ENCODE measurements at places on chromosomes 16 and 17. TPM values are rescaled to one million over a fixed set of nuclear protein-coding genes. Genes with fewer than 3 reads are reported as not detected.

Gene SAMD14
- total RNA-seq, result 23.2 TPM

Gene ABI3
- 0.21 TPM for total RNA-seq

Gene LLGL2
- total RNA-seq, result 160 TPM

Gene AURKB
- 67.7 TPM for total RNA-seq

Gene IL21R
- total RNA-seq, result not detected

Gene CX3CL1
- 0.82 TPM for total RNA-seq

Gene FSCN2
- 0.67 TPM for total RNA-seq

Gene DRC7
- total RNA-seq, result 1.3 TPM

Gene SRCIN1
- 10.8 TPM for total RNA-seq

DNA sequence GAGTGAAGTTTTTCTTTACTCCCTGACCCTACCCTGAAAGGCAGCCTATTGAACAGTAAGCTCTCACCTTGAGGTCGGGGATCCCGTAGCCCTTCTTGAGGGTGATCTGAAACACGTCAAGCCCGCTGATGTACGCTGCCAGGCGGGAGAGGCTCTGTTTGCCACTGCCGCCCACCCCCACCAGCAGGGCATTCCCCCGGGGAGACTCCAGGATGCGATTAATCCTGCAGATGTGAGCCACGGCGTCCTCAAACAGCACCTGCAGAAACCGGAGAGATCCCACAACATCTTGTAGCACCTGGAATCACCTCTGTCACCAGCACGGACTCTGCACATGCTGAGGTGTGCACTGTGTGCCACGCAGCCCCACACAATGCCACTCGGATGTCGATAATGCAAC, 96.8 kb downstream of the PGS1 start:
- no peak overlapping the region for H3K27ac ChIP-seq
- H3K36me3 ChIP-seq, result no peaks in the 10 kb centered on the region
- H3K27me3 ChIP-seq, result no peaks in the 10 kb centered on the region
- no peak for DNase-seq

GRCh38 chr16:70730944-70731343, 45.1 kb upstream of the MTSS2 start:
- DNase-seq, result no peak
- no peaks in the 10 kb centered on the region for H3K4me1 ChIP-seq

DNA sequence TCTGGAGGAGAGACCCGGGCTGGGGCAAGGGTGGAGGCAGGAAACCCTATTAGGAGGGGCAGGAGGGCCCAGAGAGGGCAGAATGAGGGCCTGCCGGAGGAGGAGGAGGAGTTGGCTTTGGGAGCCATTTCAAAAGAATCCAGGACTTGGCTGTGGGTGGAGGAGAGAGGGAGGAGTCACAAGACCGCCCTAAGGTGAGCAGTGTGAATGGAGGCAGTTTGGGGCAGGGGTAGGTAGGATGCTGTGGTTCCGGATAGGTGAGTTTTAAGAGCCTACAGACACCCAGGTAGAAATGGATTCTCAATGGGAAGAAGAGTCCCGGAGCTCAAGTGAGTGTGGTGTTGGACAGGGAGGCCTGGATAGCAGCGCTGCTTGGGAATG, 80.3 kb downstream of the ARHGAP23 start:
- DNase-seq, result peak; percentile 78
- peaks cover 35% of the 10 kb centered on the region for H3K27me3 ChIP-seq
- no peaks in the 10 kb centered on the region for H3K4me1 ChIP-seq
- H3K4me3 ChIP-seq, result no peak overlapping the region
- H3K36me3 ChIP-seq, result no peaks in the 10 kb centered on the region

- DNase-seq, result no peak
- no peaks in the 10 kb centered on the region for H3K27me3 ChIP-seq
- no peak overlapping the region for H3K27ac ChIP-seq
- no peaks in the 10 kb centered on the region for H3K4me1 ChIP-seq
- H3K4me3 ChIP-seq, result no peak overlapping the region
Measured at GRCh38 chr17:51430591-51430990, 170.2 kb downstream of the UTP18 start.

- no peak overlapping the region for H3K4me3 ChIP-seq
- no peak for DNase-seq
- peaks cover 24% of the 10 kb centered on the region for H3K36me3 ChIP-seq
- peaks cover 5% of the 10 kb centered on the region for H3K4me1 ChIP-seq
- no peaks in the 10 kb centered on the region for H3K27me3 ChIP-seq
- no peak overlapping the region for H3K27ac ChIP-seq
Measured at GRCh38 chr17:77481476-77482374, 341.0 kb downstream of the SEC14L1 start.

- no peaks in the 10 kb centered on the region for H3K4me1 ChIP-seq
- H3K4me3 ChIP-seq, result no peak overlapping the region
- H3K27me3 ChIP-seq, result no peaks in the 10 kb centered on the region
- no peak for DNase-seq
- no peak overlapping the region for H3K27ac ChIP-seq
Measured at GRCh38 chr16:15952265-15952711, 2.9 kb downstream of the ABCC1 start.

DNA sequence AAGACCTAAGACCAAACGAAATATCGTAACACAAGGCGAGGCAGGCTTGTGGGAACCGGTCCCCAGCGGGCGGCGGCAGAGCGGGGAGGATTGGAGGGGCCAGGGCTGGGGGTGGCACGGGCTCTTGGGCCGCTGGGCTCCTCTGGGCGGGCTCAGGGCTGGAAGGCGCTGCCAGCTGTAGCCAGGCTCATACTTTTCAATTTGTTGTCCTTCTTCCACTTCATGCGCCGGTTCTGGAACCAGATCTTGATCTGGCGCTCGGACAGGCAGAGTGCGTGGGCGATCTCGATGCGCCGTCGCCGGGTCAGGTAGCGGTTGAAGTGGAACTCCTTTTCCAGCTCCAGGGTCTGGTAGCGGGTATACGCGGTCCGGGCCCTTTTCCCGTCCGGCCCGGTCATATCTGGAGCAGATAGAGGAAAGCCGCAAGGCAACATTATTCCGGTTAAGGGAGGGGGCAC, 1.5 kb downstream of the HOXB5 start:
- no peak overlapping the region for H3K27ac ChIP-seq
- DNase-seq, result peak; percentile 68
- H3K27me3 ChIP-seq, result peaks cover 100% of the 10 kb centered on the region
- H3K4me1 ChIP-seq, result no peaks in the 10 kb centered on the region
- H3K4me3 ChIP-seq, result no peak overlapping the region

GRCh38 chr17:10649602-10650001, 7.5 kb downstream of the MYH3 start:
- H3K36me3 ChIP-seq, result no peaks in the 10 kb centered on the region
- DNase-seq, result no peak
- no peak overlapping the region for H3K4me3 ChIP-seq
- no peaks in the 10 kb centered on the region for H3K4me1 ChIP-seq
- H3K27me3 ChIP-seq, result no peaks in the 10 kb centered on the region
- H3K27ac ChIP-seq, result no peak overlapping the region

DNA sequence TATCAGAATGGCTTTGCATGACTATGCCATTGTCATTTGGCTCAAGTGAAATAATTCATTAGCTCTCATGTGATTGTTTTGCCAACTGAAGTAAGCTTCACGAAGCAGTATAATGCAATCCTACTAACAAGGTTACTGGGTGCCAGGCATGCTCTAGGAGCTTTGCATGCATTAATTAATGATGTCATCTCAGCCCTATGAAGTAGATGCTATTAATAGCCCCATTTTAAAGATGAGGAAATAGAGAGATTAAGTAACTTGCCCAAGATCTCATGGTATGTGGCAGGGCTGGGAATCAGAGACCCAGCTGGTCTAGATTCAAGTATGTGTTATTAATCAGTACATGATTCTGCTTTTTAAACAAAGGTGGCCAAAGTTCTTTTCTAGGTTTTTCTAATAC, 14.1 kb downstream of the KRT39 start:
- H3K27me3 ChIP-seq, result peaks cover 83% of the 10 kb centered on the region
- H3K4me3 ChIP-seq, result no peak overlapping the region
- H3K27ac ChIP-seq, result no peak overlapping the region

- peaks cover 7% of the 10 kb centered on the region for H3K27me3 ChIP-seq
- no peaks in the 10 kb centered on the region for H3K4me1 ChIP-seq
- H3K36me3 ChIP-seq, result no peaks in the 10 kb centered on the region
- no peak for DNase-seq
- H3K4me3 ChIP-seq, result no peak overlapping the region
- H3K27ac ChIP-seq, result no peak overlapping the region
Measured at GRCh38 chr17:74380959-74381808, 13.9 kb downstream of the GPR142 start.

DNA sequence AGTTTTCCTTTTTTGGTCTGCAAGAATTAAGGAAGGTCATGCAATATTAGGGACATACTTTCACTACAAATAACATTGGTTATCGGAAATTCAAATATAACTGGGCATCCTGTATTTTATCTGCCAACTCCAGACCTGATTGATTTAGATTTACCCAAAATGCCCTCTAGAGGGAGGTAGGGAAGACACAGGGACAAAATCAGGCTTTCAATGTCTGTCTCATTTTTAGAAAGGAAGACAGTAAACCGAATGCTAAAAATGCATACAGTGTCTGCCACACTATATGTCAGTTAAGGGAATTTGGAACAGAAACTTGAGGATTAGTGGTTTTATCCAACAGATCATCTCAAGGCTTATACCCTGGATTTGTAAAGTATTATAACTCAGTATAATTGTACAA, 161.7 kb upstream of the SOX9 start:
- H3K27me3 ChIP-seq, result peaks cover 6% of the 10 kb centered on the region
- DNase-seq, result no peak
- no peak overlapping the region for H3K27ac ChIP-seq
- H3K4me3 ChIP-seq, result no peak overlapping the region
- H3K4me1 ChIP-seq, result no peaks in the 10 kb centered on the region

- H3K4me1 ChIP-seq, result no peaks in the 10 kb centered on the region
Measured at GRCh38 chr16:9362050-9362449, 270.6 kb downstream of the HAPSTR1 start.

- peak; percentile 48 for DNase-seq
- no peaks in the 10 kb centered on the region for H3K4me1 ChIP-seq
- no peak overlapping the region for H3K4me3 ChIP-seq
Measured at GRCh38 chr17:4241535-4241934, 22.2 kb downstream of the ANKFY1 start.

- H3K27me3 ChIP-seq, result no peaks in the 10 kb centered on the region
- H3K36me3 ChIP-seq, result peaks cover 56% of the 10 kb centered on the region
- no peak overlapping the region for H3K27ac ChIP-seq
- no peak overlapping the region for H3K4me3 ChIP-seq
- H3K4me1 ChIP-seq, result no peaks in the 10 kb centered on the region
Measured at GRCh38 chr16:3835089-3835602, 45.4 kb downstream of the CREBBP start.

GRCh38 chr17:40909755-40910154, 24.7 kb upstream of the KRT20 start:
- no peak for DNase-seq
- H3K4me3 ChIP-seq, result no peak overlapping the region
- no peaks in the 10 kb centered on the region for H3K27me3 ChIP-seq

GRCh38 chr16:63315229-63315628, 1279.0 kb upstream of the CDH8 start:
- no peaks in the 10 kb centered on the region for H3K4me1 ChIP-seq
- no peak for DNase-seq
- no peaks in the 10 kb centered on the region for H3K27me3 ChIP-seq
- H3K27ac ChIP-seq, result no peak overlapping the region
- H3K36me3 ChIP-seq, result no peaks in the 10 kb centered on the region

DNA sequence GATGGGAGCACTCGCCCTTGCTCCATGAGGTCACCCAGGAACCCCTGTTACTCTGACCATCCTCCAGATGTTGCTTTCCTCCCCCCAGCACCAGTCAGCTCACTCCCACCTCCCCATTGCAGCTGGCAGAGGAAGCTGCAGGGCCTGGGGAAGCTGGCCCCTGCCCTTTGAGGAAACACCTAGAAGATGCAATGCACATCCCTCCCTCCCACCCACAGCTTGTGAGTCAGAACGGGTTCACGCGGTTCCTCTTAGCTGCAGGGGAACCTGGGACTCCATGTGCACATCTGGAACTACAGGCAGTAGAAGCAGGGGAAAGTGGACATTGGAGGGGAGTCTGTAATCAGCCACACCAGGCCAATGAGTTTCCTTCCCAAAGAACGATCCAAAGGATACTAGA, 96.9 kb downstream of the KATNIP start:
- H3K27ac ChIP-seq, result no peak overlapping the region
- peaks cover 3% of the 10 kb centered on the region for H3K36me3 ChIP-seq
- no peaks in the 10 kb centered on the region for H3K4me1 ChIP-seq
- H3K27me3 ChIP-seq, result no peaks in the 10 kb centered on the region
- DNase-seq, result no peak

Measured in endodermal cell (in vitro differentiated cells).